ENCODE measurements at places on chromosomes 3 and 15.

DNA sequence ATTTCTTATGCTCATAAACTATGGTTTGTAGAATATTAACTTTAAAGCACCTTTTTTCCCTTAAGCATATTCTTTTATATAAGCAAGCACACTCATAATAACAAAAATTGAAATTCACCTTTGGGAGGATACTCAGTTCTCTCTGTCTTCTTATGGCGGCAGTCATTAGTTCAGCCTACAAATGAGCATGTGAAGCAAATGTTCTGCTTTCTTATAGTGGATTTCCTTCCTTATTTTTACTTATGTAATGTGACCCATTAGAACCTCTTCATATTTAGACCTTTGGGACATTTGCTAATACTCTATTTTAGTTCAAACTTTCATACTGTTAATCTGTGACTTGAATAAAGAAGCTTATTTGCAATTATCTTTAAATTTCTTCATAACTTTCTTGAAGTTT lies at the start of gene P2RY13:
P2RY13 (minus strand) TSS at position 187 of the 400 bp plus-strand sequence; CDS start at position 166, 21 bp downstream.
- no peak for DNase-seq

- DNase-seq: no peak
Observed at GRCh38 chr15:70815604-70816003, 38.4 kb downstream of the LARP6 start.

- DNase-seq: no peak
Observed at GRCh38 chr3:133296981-133297380, 102.9 kb upstream of the BFSP2 start.

GRCh38 chr15:66038387-66039116 lies 169.3 kb downstream of the RAB11A start:
- DNase-seq: no peak

DNA sequence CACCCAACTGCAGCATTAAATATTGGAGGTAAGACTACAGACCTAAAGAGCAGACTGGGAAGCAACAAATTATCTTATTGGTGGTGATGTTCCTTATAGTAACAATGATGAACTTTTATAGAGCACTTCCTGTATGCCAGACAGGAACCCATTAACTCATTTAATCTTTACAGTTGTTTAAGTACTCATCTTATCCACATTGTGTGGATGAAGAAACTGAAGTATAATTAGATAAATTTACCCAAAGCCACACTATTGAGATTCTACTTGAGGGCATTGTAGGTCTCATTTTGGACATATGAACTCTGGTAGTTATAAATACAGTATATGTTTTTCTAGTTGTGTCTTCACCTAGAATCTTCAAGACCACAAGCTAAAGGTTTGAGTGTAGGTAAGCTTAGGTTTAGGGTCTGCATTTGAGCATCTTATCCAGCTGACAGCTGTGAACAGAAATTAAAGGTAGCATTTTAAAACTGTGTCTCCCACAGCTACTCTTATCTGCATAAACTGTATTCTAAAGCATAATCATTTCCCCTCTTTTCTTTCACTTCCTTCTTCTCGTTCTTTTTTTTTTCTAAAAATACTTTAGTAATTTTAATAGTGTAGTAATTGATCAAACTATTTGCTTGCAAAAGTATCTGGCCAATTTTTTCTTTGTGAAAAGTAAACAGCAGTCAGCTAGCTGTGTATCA lies 138.2 kb downstream of the UBE2E2 start:
- DNase-seq: no peak

GRCh38 chr15:59290295-59291212 lies 82.1 kb downstream of the MYO1E start:
- DNase-seq: no peak

DNA sequence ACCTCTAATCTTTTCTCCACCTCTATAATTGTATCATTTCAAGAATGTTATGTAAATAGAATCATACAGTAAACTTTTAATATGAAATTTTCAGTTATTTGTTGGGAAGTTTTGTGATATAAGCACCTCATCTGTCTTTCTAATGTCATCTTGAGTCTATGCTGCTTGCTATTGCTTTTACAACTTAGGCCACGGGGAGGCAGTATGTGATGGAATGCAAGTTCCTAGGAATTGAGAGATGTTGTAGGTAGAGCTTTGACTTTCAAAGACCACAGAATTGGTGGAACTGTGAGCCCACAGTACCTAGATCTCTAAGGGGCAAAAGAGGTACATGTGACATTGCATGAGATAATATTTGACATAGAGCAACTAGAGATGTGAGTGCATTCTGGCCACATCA lies 328.3 kb downstream of the MFSD1 start:
- DNase-seq: no peak

GRCh38 chr3:3646934-3647333 lies 152.3 kb upstream of the LRRN1 start:
- DNase-seq: no peak

DNA sequence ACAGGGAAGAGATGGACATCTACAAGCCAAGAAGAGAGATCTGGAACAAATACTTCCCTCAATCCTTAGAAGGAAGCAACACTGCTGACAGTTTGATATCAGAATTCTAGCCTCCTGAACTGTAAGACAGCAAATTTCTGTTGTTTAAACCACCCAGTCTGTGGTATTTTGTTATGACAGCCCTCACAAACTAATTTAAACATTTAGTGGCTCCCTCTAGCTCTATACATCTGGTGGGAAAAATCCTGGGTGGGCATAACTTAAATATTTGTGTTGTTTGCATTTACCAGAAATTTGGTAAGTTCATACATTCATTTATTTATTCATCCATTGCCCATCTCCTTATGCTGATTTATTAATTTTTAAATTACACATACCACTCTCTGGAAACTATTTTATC lies 62.5 kb upstream of the GSK3B start:
- DNase-seq: peak; percentile 80

DNA sequence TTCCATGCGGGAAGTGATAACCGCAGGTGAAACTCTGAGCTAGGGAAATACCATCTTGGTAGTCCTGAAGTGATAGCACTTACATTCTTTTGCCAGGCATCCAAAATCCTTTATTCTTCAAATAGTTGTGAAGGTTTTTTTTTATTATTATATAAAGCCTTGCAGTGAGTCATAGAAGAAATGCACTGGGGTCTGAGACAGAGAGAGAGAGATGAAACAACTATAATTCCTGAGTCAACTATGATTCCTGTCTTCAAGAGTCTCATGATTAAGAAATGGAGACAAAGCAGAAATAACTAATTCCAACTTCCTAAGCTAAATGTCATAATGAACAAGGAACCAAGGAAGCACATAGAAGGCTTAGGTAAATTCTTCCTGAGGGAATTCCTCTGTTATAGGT lies 495.6 kb downstream of the LPP start:
- peak; percentile 68 for DNase-seq

DNA sequence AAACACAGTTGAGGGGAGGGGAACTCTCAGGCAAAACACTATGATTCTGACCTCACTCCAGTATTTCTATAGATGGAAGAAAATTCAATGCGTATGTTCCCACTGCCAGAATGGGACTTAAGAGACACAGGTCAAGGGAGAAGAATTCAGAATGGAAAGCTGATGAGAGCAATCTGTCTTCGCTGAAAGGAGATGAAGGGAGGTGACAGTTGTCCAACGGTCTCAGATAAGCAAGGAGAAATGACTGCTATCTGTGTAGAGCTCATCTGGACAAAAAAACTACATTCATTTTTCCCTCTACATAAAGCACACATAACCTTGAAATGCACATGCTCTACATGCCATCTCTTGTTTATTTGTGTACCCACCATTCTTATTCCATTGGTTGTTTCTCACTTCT lies 405.1 kb downstream of the LSAMP start:
- DNase-seq: no peak

GRCh38 chr3:50010959-50011358 lies 71.0 kb downstream of the RBM6 start:
- DNase-seq: peak; percentile 11

DNA sequence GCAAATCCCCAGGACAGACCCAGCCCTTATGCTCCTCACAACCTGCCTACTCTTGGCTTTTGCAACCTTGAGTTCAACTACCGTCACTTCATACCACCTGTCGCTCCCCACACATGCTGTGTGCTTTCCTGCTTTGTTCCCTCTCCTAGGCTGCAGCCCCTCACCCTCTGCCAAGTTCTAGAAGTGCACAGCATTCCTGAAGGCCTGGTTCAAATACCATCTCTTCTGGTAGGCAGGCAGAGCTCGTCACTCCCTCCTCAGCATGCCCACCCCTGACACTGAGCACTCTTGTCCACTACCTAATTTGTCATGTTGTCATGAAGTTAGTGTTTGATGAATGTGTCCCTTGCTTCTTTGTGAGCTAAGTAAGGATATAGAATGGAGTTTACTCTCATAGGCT lies 129.6 kb downstream of the SEMA6D start:
- DNase-seq: no peak

DNA sequence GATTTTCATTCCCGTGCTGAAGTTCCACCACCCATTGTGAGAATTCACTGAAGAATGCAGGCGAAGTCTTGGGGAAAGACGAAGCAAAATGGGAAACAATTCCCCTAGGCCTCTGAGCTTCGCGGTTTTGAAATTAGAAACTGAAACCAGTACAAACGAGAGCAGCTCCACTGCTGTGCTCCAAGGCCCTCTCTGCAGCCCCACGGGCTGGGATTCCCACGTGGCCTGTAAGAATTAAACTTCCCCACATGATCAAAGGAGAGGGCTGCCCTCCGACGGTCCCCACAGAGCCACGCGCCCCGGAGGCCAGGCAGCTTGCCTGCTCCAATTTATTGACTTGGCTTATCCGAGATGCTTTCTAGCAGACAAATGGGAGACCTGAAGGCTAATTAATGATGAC lies 144.0 kb downstream of the GREM1 start:
- peak; percentile 92 for DNase-seq

GRCh38 chr3:70064194-70064779 lies 64.8 kb downstream of the SAMMSON start:
- peak; percentile 28 for DNase-seq

- peak; percentile 74 for DNase-seq
Observed at GRCh38 chr3:16865335-16865734, 19.4 kb upstream of the PLCL2 start.

GRCh38 chr15:78788016-78788660 lies 23.1 kb downstream of the ADAMTS7 start:
- DNase-seq: no peak

GRCh38 chr3:50503504-50504342 lies at the start of gene CACNA2D2:
CACNA2D2 (minus strand) TSS chr3:50503634; CDS start chr3:50503423, 211 bp downstream.
- DNase-seq: no peak

DNA sequence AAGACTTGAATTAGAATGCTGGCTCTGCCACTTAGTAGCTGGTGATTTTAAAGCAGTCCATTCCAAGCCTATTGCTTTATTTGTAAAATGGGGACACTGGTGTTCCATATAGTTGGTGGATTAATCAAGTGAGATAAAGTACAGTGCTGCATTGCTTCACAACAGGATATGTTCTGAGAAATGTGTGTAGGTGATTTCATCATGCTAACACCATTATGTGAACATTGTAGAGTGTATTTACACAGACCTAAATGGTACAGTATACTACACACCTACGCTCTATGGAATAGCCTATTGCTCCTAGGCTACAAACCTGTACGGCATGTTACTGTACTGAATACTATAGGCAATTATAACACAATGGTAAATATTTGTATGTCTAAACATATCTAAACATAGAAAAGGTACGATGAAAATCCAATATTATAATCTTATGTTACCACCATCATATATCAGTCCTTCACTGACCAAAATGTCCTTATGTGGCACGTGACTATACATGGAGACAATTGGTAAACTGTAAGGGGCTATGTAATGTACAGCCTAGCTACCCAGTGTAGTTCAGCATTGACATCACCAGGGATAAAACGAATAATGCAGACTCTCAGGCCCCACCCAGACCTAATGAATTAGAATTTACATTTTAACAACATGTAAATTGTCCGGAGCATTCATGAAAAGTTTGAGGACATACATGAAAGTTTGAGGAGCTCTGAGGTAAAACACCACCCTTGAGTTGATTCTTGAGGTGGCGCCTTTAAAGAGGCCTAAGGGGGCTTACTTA lies 121.4 kb upstream of the BFSP2 start:
- no peak for DNase-seq

DNA sequence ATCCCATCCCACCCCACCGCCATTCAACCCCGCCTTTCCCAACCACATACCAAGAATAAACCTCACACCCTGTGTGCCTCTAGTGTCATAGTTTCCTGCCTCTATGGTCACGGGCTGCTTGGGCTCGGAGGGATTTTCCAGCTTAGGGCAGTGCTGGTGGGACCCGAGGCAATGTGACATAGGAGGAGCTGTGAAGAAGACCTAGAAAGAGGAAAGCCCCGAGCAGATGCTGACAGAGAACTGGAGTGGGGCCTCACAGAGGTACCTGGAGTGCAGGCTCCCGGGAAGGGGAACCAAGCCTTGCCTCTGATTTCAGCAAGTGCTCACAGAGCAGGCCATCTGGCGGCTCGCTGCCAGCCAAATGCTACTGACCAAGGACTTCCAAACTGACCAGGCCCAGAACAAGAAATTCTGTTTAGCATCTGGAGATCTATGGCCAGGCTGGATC lies 27.5 kb downstream of the BHLHE40 start:
- no peak for DNase-seq

GRCh38 chr15:71154607-71155200 lies 39.4 kb downstream of the THSD4 start:
- DNase-seq: no peak

- DNase-seq: peak; percentile 55
Observed at GRCh38 chr3:143171141-143171980, 51.8 kb downstream of the CHST2 start.

GRCh38 chr3:56468184-56469106 lies at the start of gene ERC2:
ERC2 (minus strand) TSS chr3:56468467.
- DNase-seq: peak; percentile 42

- peak; percentile 23 for DNase-seq
Observed at GRCh38 chr15:62524848-62525247, 359.8 kb upstream of the C2CD4B start.

GRCh38 chr3:187738331-187739093 lies 6.8 kb downstream of the BCL6 start:
- peak; percentile 90 for DNase-seq

GRCh38 chr3:108088697-108089096 lies 2.1 kb downstream of the CD47 start:
- DNase-seq: peak; percentile 48

DNA sequence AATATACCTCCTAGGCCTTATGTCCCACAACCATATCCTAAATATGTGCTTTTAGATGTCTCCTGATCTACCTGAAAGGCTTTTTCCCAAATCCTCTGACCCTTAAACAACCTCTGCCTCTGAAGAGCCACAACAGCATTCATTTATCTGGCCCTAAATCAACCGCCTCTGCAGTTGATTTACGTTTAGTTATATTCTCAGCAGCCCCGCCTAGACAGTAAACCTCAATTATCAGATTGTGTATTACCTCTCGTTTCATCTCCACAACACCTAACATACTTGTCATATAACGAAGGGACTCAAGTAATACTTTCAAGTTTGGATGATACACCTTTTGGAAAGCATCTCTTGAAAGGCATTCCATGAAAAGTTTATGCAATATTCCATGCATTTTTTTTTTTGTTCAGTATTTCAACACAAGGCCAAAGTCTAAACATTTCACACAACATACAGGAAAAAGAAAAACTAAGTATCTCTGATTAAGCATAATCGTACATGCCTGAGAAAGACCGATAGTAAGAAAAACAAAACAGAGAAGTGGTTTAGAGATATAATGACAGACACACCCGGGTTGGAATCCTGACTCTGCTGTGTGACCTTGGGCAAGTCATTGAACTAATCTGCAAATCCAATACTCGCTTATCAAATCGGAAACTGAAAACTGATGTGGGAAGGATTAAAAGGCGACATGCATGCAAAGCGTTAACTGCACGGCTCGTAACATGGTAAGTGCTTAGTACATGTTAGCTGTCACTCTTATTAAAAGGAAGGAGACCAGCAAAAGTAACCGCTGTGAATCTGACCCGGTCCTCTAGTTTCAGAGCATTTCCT lies 778 bp downstream of the CRBN start:
- no peak for DNase-seq

All from fibroblast of skin of right quadriceps (primary cell).